ENCODE measurements at places on chromosomes 3 and 15.

DNA sequence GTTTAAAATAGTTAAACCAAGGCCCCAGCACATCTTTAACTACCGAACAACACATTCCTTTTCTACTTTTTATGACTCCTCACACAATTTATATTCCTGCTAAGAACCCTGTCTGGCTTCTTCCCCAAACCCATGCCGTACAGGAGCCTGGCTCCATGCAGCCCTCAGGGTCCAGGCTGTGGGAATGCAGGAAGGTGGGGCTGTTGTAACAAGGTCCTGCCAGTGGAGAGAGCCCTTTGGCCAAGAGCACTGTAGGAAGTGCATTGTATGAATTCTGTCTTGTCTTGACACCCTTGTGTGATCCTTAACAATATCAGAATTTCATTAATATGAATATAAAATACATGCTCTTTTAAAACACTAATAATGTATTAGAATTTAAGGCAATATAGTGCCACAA is 563.8 kb downstream of the TBL1XR1 start:
- DNase-seq = no peak

- DNase-seq = no peak
Observed at GRCh38 chr15:57307527-57308169, 68.7 kb upstream of the CGNL1 start.

GRCh38 chr3:30342318-30343060 is 263.9 kb upstream of the TGFBR2 start:
- DNase-seq = no peak

DNA sequence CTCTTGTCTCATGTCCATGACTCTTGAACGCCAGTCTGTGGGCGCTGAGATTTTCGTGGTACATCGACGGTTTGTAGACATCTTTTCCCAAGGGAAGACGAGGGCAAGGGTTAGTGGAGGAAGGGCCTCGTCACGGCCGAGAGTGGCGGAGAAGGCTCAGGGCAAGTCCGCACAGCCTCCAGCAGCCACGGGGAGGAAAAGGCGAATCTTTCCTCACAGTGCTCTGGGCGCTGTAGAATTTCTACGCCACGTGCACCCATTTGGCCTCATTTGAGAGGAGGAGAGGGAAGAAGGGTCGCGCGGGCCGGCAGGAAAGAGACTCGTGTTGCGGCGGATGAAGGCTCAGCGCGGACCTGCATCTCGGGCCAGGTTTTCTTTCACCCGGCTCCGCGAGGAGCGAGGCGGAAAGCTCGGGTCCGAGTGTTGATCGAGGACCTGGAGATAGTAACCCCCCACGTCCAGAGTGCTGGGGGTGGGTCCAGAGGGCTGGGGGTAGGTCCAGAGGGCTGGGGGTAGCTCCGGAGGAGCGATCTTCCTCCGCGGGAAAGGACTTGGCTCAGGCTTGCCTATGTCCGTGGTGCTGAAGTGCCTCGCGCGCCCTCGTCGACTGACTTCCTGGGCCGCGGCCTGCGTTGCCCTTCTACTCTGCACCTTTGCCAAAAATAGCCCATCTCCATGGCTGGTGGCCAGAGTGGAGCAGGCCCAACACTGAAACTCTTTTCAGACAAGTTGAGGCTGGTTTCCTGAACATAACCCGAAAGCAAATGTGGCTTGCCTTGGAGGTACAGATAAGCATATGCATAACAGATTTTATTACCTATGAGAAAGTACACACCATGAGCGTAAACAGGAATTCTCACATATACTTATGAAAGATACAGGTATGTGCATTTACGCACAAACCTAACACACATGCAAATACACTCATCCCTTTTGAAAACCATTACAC is 1.1 kb downstream of the SLC35G2 start:
- peak; percentile 61 for DNase-seq

DNA sequence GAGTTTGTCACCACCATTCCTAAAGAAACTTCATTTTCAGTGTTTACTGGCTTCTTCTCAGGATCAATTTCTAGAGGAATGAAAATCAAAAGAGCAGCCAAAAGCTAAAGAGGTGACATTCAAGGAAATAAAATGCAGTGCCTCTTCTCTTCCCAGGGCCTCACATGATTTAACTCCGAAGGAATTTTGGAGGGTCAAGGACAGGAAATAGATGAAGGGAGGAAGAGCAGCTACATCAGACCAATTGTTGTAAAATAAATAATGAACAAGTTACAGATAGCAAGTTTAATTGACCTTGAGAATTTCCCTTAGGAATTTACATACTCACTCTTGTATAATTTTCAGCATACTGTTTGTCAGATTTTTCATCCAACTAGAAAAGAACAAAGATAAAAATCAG is 78.1 kb downstream of the LRRFIP2 start:
- no peak for DNase-seq
